ENCODE measurements at places on chromosomes 12 and 14.

- DNase-seq: no peak
Measured at GRCh38 chr14:22276913-22277816, 311.9 kb downstream of the DAD1 start.

GRCh38 chr12:52862023-52862422, 13.2 kb upstream of the KRT78 start:
- DNase-seq: no peak

DNA sequence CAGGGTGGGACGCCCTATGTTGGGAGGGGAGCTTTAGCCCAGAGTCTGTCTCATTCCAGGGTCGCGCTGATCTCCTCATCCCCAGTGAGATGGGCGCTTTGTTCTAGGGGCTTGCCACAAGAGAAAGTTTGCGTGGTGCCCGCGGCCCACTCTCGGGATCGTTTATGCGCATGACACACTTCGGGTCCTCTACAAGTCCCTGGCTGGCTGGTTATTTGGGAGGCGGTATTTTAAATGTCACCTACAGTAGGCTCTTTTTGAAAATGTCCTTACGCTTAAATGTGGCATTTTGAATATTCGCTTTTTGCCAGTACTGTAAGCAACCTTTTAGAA, 541 bp downstream of the GOLT1B start:
- no peak for DNase-seq

GRCh38 chr12:119229837-119230236, 51.1 kb downstream of the HSPB8 start:
- DNase-seq: no peak

DNA sequence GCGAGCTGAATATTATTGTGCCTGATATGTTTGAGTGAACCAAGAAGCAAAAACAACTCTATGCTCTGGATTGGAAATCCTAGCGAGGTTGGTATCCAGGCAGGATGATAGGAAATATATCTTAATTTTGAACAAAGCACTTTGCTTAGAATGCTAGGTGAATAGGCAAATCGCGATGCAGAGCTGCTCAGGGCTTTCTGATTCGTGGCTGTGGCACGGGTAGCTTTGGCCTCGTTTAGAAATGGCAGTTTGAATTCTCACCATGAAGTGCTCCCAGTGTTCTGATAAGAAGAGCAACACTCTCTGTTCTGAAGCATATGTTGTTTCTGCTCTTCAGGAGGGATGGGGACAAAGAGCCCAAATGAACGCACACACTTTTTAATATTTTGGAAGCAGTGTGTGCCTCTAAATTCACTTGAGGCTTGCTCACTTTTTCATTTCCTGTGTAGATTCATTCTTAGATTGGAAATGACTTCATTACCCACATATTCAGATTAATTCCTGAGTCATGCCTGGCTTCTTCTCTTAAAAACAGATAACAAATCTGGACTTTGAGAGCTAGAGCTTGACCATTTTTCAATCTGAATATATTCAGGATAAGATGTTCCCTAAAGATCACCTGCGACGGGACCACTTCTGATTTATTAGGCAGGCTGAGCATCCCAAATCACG, 200.9 kb downstream of the RPAP3 start:
- DNase-seq: no peak

GRCh38 chr14:32764131-32764530, 174.5 kb upstream of the NPAS3 start:
- DNase-seq: no peak

GRCh38 chr12:29752121-29752520, 31.6 kb downstream of the TMTC1 start:
- no peak for DNase-seq

- no peak for DNase-seq
Measured at GRCh38 chr14:42378880-42379279, 772.2 kb downstream of the LRFN5 start.

DNA sequence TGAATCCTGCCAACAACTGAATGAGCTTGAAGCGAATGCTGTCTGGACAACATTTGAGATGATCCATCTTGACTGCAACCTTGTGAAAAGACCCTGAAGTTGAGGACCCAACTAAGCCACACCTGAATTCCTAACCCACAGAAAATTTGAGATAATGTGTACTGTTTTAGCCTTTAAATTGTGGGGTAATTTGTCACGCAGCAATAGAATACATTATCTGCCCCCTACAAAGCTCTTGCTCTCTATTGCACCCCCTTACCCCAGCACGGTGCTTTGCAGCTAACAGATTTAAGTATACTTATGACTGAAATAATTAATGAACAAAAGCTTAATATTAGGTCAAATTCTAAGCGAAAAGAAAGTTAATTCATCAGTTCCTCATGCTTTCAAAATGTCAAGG, 1.6 kb downstream of the POLE2 start:
- no peak for DNase-seq

DNA sequence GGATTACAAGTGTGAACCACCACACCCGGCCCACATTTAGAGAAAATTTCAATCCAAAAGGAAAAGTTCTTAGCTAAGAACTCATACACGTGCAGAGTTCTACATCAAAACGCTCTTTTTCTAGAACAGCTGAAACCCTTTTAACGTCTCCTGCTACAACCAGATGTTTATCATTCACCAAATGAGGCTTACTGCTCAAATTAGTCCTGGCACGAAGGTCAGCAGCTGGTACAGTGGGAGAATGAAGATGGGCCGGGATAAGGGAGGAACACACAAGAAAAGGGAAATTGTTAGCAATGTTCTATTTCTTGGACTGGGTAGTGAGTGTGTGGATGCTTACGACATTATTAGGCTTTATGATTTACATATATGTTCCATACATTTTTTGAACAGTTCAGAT, 37.2 kb downstream of the PRKAB1 start:
- no peak for DNase-seq

GRCh38 chr12:59580050-59580449, 15.8 kb upstream of the SLC16A7 start:
- DNase-seq: no peak

- DNase-seq: no peak
Measured at GRCh38 chr14:101556566-101557320, 4.6 kb upstream of the DIO3 start.

GRCh38 chr12:96364092-96364700, 36.0 kb downstream of the CDK17 start:
- no peak for DNase-seq

DNA sequence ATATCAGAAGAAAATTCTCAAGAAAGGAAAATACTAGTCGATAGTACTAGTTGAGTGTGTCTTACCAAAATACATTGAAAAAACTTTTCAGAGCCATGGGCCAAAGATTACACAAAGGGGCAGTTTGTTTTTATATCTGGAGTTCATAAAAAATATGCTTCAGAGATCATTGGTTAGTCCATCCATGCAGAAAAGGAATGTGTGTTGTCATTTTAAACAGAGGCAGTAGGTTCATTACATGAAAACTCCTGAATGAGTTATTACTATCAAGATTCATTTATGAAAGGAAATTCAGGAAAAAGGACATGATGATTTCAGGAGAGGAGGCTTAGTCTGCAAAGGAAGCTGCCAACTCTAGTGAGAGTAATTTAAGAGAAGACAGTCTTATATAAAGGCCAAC, 354.8 kb downstream of the AEBP2 start:
- DNase-seq: no peak

- no peak for DNase-seq
Measured at GRCh38 chr12:31026202-31026601, 47.5 kb upstream of the DDX11 start.

DNA sequence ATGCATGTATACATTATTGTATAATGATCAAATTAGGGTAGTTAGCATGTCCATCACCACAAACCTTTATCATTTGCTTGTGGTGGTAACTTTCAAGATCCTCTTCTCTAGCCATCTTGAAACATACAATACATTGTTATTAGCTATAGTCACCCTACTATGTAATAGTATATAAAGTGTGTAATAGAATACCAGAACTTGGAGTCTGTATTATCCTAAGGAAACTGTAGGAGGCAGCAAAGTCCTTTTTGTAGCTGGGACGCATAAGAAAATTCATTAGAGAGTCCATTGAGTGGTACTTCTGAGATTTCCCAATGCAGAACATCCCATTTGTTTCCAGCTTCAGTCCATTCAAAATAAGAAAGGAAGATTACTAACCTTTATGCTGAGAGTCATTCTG, 325.9 kb upstream of the LRFN5 start:
- no peak for DNase-seq

GRCh38 chr12:94031763-94032162, 116.6 kb upstream of the PLXNC1 start:
- DNase-seq: no peak

DNA sequence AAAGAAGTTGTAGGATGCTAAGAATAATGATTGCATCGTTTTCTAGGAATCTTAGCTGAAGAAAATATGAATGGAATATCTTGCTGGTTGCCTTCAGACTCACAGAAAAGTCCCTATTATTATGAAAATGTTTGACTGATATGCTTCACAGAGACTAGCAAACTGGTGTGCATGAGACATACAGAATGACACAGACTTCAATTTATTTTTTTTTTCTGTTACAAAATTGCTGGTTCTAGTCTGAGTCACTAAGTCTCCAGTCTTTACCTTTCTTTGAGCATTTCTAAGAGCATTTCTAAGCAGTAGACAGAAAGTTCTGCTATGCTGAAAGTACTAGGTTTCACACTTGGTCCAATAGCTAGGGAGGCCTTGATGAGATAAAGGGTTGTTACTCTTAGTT, 377.6 kb upstream of the ATP2B1 start:
- no peak for DNase-seq

DNA sequence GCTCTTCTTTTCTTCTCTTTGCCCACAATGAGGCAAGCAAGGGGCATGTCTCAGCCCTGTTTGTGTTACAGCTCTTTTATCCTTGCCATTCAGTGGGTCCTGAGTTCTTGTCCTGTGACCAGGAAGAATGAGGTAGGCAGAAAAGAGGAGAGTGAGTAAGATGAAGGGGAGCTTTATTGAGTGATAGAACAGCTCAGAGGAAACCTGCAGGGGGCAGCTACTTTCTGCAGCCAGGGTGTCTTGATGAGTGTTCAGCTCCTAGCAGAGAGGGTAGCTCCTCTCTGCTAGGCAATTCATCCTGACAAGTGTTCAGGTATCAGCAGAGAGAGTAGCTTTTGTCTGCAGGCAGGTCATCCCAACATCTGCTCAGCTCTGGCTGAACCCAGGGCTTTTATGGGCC, 41.0 kb downstream of the HSD17B6 start:
- DNase-seq: no peak

DNA sequence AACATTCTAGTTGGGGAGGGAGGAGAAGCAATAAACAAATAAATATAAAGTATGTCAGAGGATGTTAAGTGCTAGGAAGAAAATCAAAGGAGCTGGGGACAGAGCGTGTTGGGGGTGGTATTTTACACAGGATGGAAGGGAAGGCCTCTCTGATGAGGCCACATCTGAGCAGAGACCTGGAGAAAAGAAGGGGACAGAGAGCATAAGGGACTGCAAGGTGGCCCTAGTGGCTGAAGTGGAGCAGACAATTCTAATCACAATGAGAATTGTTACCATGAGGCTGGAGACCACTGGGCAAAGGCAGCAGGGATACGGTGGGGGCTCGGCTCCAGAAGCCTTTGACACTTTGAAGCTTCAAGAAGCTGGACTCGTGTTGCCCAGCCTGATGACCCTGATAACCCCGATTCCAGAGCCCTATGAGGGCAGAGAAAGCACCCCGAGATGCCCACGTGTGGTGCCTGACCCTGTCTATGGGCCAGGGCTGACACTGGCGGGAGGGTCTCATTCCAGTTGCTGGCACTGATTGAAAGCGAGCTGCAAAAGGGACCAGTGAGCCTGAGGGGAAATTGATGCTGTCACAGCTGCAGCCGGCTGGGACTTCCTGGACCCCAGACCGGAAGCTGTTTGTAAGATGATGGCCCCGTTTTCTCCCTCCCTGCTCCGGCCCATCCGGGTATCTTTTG, 169.1 kb downstream of the RBM19 start:
- DNase-seq: no peak

- DNase-seq: no peak
Measured at GRCh38 chr14:102659797-102660196, 67.3 kb downstream of the RCOR1 start.

GRCh38 chr12:76047742-76048141, 16.2 kb upstream of the PHLDA1 start:
- DNase-seq: no peak

GRCh38 chr12:83216230-83216629, 529.5 kb downstream of the TMTC2 start:
- no peak for DNase-seq

- no peak for DNase-seq
Measured at GRCh38 chr12:99067171-99067785, 422.2 kb downstream of the APAF1 start.

DNA sequence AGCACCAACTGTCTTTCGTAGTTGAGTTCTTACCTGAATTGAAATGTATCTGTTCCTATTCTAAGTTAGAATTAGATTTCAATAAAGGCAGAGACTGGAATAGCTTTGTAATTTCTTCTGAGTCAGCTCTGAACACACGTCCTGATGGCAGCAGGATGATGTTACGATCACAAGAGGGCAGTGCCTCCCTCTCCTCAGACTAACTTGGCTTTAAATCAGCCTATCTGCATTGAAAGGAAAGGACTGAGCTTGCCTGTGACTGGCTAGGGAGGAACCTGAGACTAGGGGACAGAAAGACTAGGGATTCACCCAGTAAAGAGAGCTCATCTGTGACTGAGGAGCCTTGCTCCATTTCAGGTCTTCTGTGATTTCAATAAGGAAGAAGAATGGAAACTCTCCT, 323.7 kb upstream of the OR4E1 start:
- DNase-seq: no peak

GRCh38 chr12:71448150-71448581, 8.6 kb downstream of the LGR5 start:
- DNase-seq: no peak

DNA sequence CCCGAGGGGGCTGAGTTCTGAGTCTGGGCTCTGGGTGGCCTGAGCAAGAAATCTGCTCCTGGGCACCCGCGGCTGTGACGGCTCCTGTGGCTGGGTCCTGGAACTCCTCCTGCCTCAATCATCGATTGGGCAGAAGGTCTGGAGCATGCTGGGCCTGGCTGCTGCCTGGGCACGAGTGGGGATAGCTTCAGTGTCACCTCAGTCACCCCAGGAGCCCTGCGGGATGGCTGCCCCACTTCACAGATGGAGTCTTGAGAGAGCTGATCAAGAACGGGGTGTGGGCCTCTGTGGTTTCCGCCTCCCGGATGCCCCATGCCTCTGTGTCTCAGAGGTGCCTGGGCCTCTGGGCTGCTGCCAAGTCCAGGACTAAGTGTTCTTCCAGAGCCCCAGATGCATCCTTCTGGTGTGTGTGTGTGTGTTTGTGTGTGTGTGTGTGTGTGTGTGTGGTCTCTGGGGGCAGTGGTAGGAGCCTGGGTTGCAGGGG, 185.6 kb upstream of the C14orf180 start:
- DNase-seq: no peak

GRCh38 chr14:50656776-50657175, 11.3 kb downstream of the SAV1 start:
- DNase-seq: no peak

- DNase-seq: no peak
Measured at GRCh38 chr12:44358636-44359035, 517.5 kb downstream of the NELL2 start.
